MM.1S (cell line): ENCODE measurements at places on chromosomes 1 and 21.

GRCh38 chr1:28074892-28075511 is 13.4 kb downstream of the EYA3 start:
- DNase-seq: no peak

DNA sequence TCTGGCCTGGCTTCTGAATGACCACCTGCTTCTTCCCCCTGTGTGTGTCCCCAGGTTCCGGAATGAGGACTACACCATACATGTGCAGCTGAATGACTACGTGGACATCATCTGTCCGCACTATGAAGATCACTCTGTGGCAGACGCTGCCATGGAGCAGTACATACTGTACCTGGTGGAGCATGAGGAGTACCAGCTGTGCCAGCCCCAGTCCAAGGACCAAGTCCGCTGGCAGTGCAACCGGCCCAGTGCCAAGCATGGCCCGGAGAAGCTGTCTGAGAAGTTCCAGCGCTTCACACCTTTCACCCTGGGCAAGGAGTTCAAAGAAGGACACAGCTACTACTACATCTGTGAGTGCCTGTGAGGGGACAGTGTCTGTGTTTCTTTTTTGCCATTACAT is 3.6 kb downstream of the EFNA1 start:
- no peak for DNase-seq

DNA sequence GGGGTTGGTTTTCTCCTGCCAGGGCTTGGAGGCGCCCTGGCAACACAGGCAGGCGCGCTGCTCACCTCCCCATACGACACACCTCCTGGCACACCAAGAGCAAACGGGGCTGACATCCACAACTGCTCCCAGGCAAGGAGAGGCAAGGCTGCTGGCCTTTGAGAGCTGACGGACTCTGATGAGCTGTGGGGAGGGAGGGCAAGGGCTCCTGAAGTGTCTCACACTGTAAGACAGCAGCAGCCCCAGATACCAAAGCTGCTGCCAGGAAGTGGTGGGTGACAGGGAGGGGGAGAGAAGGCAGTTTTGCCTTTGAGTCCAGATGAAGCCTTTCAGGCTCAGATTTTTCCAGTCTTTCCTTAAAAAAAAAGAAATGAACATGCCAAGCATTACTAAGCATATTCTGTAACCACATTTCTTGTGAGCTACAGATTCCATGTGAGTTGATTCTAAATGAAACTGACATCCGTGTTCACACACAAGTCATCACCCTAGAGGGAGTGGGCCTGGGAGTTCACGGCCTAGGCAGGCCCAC is 24.3 kb downstream of the PGBD5 start:
- no peak for DNase-seq

DNA sequence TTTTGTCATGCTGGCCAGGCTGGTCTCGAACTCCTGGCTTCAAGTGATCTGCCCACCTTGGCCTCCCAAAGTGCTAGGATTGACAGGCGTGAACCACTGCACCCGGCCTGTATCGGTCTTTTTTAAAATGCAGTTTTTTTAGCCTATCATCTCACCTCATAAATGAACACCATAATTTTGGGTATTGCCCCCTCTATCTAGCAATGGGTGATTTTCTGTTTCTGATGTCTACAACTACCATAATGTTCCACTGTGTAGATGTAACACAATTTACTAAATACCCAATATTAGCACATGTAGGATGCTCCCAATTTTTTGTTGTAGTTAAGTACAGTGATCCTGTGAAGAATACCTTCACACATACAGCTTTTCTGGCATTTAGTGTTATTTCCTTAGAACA is 2.0 kb upstream of the CAMTA1 start:
- no peak for DNase-seq

DNA sequence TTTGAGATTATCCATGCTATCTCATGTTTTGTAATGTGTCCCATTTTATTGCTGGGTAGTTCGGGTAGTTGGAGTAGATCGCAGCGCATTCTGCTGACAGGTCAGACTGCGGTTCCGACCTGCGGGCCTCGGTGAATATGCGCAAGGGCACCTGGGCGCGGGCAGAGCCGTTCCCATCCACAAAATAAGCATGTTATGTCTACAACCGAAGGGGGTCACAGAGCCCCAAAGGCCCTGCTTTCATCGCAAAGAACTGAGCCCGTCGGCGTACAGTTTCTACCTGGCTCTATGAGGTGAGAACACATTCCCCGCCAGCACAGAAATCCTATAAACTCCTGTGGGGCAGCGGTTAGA is 88.4 kb downstream of the PRKAB2 start:
- no peak for DNase-seq

GRCh38 chr1:168057921-168058320 is 78.8 kb downstream of the GPR161 start:
- no peak for DNase-seq

DNA sequence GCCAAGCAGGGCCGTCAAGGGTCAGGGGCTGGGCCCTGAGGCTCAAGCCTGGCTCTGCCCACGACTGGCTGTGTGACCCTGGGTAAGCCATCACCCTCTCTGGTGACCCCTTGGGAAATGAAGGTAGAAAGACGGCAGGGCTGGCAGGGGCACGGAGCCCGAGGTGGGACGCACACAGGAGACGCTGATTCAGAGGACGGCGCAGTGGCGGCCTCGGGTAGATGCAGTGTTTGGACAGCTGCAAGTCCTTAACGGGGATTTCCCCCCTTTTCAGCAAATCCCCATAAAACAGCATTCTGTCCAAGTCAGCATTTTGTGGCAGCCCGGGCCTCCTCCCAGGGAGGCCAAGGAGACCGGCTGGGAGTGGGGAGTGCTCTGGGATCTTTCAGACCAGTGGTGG is 16.7 kb downstream of the COL8A2 start:
- DNase-seq: no peak

GRCh38 chr1:38370716-38371504 is 324.3 kb upstream of the POU3F1 start:
- DNase-seq: no peak

- peak; percentile 93 for DNase-seq
Measured at GRCh38 chr21:22961258-22961657, 1963.0 kb downstream of the NCAM2 start.

GRCh38 chr1:114979278-114979891 is 50.2 kb upstream of the TSHB start:
- peak; percentile 46 for DNase-seq

- no peak for DNase-seq
Measured at GRCh38 chr1:24828183-24828886, 83.1 kb downstream of the CLIC4 start.
